Tibial artery (tissue), 4 donors: ENCODE measurements at places on chromosomes 4 and X.

DNA sequence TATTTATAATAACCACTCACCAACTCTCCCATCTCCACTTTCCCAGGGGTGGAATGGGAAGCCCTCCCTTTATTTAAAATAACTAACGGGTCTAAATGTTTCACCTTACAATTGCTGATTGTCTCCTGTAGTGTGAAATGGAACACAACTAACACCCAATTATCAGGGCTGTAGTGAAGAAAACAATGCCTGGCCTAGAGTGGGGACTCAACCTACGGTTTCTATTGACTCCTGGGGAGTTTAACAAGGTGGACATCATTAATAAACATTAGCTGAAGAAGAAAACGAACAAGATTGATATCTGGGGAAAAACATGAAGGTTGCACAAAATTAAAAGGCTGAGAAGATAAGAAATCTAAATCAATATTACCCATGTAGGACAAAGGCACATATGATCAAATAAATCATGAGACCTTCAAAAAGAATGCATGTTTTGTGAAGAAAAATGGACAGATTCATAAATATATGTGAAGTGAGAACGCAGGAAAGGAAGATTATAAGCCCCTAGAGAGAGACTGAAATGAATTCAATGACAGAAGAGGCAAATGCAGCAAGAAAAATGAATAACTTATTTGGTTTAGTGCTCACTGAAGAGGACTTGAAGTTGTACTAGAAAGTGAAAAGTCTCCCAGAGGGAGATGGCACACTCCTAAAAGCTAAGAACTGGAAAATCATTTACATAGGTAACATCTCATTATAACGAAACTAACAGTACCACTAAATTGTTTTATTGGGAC lies 593.0 kb upstream of the AADAT start:
- DNase-seq = no peak

- DNase-seq = no peak
These were observed 21.2 kb downstream of the ARHGAP10 start for GRCh38 chr4:147753047-147753446.

DNA sequence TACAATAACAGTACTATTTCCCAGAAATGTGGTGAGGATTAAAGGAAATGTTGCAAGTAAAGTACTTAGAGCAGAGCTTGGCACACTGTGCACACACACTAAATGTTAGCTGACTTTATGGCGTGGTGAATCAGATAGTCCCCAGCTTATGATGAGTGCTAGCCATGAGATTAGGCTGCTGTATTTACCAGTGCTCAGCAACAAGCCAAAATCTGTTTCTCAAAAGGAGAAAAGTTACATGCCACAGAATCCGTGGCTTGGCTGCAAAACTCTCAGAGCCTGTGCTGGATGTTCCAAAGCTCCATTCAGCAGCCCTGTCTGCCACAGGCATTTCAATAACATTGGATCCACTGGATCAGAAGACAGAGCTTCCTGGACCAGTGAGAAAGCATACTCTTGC lies 12.8 kb upstream of the STBD1 start:
- DNase-seq = peak; percentile 49

- no peak for DNase-seq
These were observed 1411.1 kb upstream of the TENM3 start for GRCh38 chr4:180832073-180832472.

GRCh38 chr4:147924604-147925412 lies 192.9 kb downstream of the ARHGAP10 start:
- no peak for DNase-seq

GRCh38 chr4:26873391-26874026 lies 12.9 kb downstream of the STIM2 start:
- no peak for DNase-seq

GRCh38 chr4:39970671-39971640 lies 6.8 kb downstream of the PDS5A start:
- no peak for DNase-seq

- DNase-seq = no peak
These were observed 9.8 kb upstream of the ANXA5 start for GRCh38 chr4:121706595-121707021.

DNA sequence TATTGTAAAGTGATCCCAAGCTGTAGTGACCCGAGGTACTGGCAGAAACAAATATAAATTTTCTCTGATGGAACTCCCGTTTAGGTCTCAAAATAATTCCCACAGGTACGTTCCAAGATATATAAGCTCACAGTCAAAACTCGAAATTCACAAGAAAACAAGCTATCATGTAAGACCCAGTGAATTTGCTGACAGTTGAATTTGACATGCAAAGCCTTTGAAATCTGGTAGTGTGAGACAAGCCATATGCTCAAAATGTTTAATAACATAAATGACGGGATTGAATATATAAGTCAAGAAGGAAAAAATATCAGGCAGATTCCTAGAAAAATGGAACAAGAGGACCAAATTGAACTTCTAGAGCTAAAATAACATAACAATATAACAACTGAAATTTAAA lies 252.8 kb downstream of the TMA16 start:
- no peak for DNase-seq

DNA sequence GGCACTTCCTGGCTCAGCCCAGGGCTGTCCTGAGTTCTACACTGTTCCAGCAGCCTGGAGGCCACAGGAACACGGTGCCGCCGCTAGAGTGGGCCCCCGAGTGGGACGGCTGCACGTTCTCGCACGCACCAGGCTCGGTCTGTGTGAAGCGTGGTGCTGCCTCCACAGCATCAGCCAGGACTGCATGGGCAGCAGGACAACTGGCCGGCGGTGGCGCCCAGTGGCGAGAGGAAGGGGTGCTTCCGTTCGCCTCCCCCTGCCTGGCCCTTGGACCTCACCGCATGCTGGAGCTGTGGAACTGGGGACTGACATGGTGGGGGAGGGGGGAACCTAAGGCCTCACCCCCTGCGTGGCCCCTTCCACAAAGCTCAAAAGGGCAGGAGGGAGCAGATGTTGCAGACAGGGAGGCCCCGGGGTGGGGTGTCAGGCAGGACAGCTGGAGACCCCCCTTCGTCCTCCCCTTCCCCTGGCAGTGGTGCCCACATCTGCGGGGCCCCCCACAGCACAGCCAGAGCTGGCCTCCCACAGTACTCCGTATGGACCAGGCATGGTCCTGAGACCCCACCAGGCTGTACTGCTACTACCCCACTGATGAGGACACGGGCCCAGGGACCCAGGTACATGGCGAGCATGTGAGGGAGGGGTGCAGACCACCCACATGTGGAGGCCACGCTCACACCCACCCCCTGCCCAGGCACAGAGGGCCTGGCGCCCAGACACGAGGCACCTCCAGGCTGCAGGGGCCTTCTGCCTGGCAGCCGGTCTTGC lies 58.5 kb downstream of the ACOX3 start:
- DNase-seq = no peak

GRCh38 chrX:25012793-25013631 lies 2.8 kb downstream of the ARX start:
- no peak for DNase-seq
